ENCODE measurements at places on chromosomes 7 and 10.

DNA sequence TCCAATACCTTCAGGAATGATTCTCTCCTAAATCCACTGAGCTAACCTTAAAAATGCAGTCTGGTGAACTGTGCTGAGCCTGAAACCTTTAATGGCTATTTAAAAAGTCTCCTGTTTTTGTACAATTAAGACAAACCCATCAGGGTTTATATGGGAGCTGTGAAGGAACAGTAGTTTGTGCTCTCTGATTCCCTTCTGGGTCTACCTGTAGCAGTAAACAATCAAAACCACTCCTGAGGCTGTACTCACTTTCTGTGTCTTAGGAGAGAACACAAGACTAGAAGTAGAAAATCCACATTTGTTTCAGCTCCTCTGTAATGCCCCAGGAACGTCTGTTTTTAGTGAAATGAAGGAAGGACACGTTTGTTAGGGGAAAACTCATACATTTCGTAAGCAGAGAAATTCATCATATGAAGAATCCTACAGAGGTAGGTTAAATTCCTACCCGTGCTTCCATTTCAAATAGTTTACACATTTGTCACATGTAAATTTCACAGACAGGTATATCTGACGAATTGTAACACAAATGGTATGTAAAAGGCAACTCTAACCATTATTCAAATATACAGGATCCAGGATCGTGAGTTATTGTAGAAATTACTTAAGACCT lies 2.6 kb downstream of the CUX1 start:
- DNase-seq: no peak

DNA sequence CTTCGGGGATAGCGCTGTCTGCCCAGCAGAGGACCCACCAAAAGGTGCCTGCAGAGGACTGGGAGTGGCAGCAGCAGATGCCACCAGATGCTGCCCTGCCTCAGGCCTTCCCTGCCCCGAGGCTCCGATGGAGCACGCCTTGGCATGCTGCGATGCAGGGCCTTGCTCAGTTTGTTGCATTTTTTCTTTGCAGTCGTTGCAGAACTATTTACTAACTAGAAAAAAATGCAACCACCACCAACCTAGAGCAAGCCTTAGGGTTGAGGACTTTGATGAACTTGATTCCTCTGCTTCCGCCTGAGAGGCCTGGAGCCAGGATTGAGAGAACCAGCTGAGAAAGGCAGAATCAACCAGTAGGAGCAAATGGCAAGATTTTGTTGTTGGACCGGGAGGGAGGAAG lies 585.6 kb upstream of the MKI67 start:
- DNase-seq: no peak

GRCh38 chr7:150435390-150436073 lies 14.9 kb upstream of the GIMAP8 start:
- no peak for DNase-seq

DNA sequence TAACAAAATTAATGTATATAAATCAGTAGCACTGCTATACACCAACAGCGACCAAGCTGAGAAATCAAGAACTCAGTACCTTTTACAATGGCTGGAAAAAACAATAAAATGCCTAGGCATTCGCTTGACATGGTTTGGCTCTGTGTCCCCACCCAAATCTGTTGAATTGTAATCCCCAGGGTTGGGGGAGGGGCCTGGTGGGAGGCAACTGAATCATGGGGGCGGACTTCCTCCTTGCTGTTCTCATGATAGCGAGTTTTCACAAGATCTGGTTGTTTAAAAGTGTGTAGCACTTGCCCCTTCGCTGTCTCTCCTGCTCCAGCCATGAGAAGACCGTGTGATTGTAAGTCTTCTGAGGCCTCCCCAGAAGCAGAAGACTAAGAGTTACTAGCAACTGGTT lies 8.6 kb downstream of the ZNF786 start:
- no peak for DNase-seq

DNA sequence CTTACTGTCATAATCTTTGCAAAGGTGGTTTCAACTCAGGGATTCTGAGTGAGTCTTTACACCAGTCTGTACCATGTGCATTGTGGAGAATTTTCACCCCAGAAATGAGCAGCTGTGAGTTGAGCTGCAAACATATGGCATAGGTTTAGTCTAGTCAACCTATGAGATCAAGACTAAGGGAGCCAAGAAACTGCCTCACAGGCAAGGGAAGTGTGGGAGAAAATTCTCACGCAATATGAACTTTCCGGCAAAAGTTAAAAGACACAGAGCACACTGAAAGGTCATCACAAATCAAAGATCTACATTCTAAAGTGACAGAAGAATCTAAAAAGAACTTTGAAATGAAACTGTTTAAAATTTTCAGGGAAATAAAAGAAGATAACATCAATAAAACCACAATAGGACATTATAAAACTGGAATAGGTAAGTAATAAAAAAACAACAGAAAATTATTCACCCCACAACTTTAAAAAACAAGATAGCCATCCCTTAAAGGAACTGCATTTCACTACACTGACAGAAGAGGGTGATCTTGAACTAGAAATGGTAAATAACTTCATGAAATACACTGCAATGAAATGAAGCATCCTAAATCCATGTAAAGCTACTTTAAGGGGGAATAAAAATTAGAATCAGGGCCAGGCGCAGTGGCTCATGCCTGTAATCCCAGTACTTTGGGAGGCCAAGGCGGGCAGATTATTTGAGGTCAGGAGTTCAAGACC lies 63.5 kb downstream of the LGI1 start:
- no peak for DNase-seq

- DNase-seq: no peak
These were observed 164.1 kb downstream of the RPS24 start for GRCh38 chr10:78197628-78198272.

DNA sequence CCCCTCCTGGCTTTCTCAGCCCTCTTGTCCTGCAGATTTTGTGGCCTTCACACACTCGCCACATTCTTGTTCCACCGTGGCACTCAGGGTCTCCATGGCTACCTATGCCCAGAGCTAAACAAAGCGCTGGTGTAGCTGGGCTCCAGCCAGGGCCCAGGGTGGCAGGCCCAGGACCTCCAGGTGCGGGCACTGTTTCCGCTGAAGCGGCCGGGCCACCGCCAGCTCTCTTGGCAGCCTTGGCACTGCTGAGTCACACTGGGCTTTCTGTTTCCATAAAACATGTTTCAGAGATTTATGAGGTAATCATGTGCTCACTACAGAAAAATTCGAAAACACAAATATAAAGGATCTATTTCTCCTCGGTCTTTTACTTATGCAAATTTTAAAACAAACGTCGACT lies 51.3 kb downstream of the AOC1 start:
- DNase-seq: no peak
